ENCODE measurements at places on chromosomes 5 and 9. TPM values are rescaled to one million over a fixed set of nuclear protein-coding genes. Genes with fewer than 3 reads are reported as not detected.
A peak's percentile ranks its signal among the peaks of the same experiment; 100 is the strongest.

- H3K4me1 ChIP-seq = no peaks in the 10 kb centered on the region
- no peak for DNase-seq
- H3K27me3 ChIP-seq = no peaks in the 10 kb centered on the region
- no peaks in the 10 kb centered on the region for H3K36me3 ChIP-seq
- H3K27ac ChIP-seq = no peak overlapping the region
Observed at GRCh38 chr5:104184264-104184663, 621.7 kb upstream of the NUDT12 start.

DNA sequence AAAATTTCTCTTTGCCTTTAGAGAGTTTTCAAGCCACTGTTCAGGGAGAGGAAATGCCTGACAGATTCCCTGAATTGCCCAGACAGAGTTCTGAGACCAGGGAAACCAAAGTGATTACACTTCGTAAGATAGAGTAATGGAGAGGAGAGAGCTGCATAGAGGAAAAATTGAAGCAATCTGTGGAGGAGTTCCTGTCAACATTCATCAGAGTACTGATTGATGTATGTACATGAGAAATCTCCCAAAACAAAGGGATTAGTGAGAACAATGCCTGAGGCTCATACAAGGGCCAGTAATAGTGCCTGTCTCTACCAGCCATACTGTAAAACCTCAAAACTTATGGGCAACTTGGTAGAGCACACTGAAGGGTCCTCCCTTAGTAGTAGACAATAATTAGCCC is 79.0 kb upstream of the TRIM32 start:
- H3K36me3 ChIP-seq = no peaks in the 10 kb centered on the region
- no peak overlapping the region for H3K27ac ChIP-seq
- no peak for DNase-seq
- no peak overlapping the region for H3K4me3 ChIP-seq
- H3K27me3 ChIP-seq = no peaks in the 10 kb centered on the region

- DNase-seq = no peak
- no peak overlapping the region for H3K27ac ChIP-seq
- no peaks in the 10 kb centered on the region for H3K36me3 ChIP-seq
- no peak overlapping the region for H3K4me3 ChIP-seq
- H3K27me3 ChIP-seq = no peaks in the 10 kb centered on the region
Observed at GRCh38 chr5:117201001-117201400, 626.4 kb upstream of the SEMA6A start.

- no peaks in the 10 kb centered on the region for H3K36me3 ChIP-seq
- H3K4me1 ChIP-seq = peaks cover 4% of the 10 kb centered on the region
- DNase-seq = peak; percentile 81
- no peak overlapping the region for H3K27ac ChIP-seq
Observed at GRCh38 chr9:120928483-120929228, 2.1 kb upstream of the TRAF1 start.

DNA sequence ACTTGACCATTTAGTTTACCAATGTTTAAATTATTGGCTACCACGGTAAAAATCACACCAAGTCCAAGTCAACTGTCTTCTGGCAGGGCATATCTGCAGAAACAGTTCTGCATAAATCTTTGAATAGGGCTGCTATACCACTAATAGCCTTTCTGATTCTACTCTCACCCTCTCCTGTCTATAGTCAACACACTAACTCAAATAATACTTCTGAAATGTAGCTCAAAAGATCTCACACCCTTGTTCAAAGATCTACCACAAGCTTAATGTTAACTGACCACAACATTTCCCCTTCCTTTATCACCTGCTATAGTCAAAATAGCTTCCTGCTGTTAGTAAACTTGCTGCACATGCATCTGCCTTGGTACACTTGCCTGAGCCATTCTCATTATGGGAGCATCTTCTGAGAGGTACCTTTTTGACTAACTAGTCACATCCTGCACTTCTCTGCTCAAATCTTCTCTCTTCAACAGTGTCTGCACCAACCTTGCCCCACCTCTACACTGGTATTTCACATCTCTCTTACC is 319.4 kb downstream of the CDH10 start:
- H3K27me3 ChIP-seq = no peaks in the 10 kb centered on the region
- H3K27ac ChIP-seq = no peak overlapping the region
- no peak for DNase-seq
- no peak overlapping the region for H3K4me3 ChIP-seq
- H3K36me3 ChIP-seq = no peaks in the 10 kb centered on the region
- no peaks in the 10 kb centered on the region for H3K4me1 ChIP-seq

- H3K4me3 ChIP-seq = no peak overlapping the region
- H3K27me3 ChIP-seq = no peaks in the 10 kb centered on the region
- no peak overlapping the region for H3K27ac ChIP-seq
Observed at GRCh38 chr5:171462928-171463861, 43.7 kb downstream of the FGF18 start.

- no peak overlapping the region for H3K4me3 ChIP-seq
- no peaks in the 10 kb centered on the region for H3K27me3 ChIP-seq
- no peak overlapping the region for H3K27ac ChIP-seq
- peaks cover 9% of the 10 kb centered on the region for H3K4me1 ChIP-seq
- DNase-seq = no peak
Observed at GRCh38 chr5:169175733-169176132, 125.2 kb downstream of the SLIT3 start.

- H3K27me3 ChIP-seq = no peaks in the 10 kb centered on the region
- no peak overlapping the region for H3K4me3 ChIP-seq
- no peaks in the 10 kb centered on the region for H3K36me3 ChIP-seq
- DNase-seq = no peak
Observed at GRCh38 chr5:91123901-91124300, 259.2 kb downstream of the ARRDC3 start.

- H3K4me1 ChIP-seq = peaks cover 7% of the 10 kb centered on the region
- no peak for DNase-seq
- H3K27ac ChIP-seq = no peak overlapping the region
Observed at GRCh38 chr5:135025730-135026644, 8.0 kb downstream of the PITX1 start.

JAKMIP2 gene
- total RNA-seq = 8.2 TPM

GRCh38 chr5:73491155-73491554 is 7.1 kb upstream of the BTF3 start:
- no peaks in the 10 kb centered on the region for H3K36me3 ChIP-seq
- no peak for DNase-seq
- H3K27me3 ChIP-seq = no peaks in the 10 kb centered on the region
- H3K4me3 ChIP-seq = no peak overlapping the region

DNA sequence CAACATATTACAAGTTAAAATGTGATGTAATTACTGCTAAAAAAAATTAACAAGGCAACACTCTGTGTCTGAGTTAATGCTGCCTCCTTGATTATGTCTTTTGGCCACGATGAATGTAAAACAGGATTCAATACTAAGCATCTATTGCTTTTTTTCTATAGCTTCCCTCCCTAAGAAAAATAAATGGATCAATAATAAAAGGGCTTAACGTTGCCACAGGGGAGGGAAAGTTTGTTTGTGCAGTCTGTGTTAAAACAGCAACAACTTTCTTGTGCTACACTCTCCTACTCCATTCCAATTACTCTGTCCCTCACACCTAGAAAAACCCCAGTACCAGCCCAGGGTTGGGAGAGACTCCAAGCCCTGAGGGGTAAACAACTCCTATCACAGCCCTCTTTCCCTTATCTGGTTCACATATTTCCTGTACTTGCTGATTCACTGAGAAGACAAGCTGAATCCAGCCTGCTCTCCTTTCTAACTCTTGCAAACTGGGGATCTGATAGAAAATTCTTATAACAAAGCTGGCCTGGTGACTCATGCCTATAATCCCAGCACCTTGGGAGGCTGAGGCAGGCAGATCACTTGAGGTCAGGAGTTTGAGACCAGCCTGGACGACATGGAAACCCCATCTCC is 44.8 kb downstream of the PTPN3 start:
- no peaks in the 10 kb centered on the region for H3K27me3 ChIP-seq
- no peaks in the 10 kb centered on the region for H3K4me1 ChIP-seq

- no peaks in the 10 kb centered on the region for H3K27me3 ChIP-seq
- peaks cover 10% of the 10 kb centered on the region for H3K4me1 ChIP-seq
- no peaks in the 10 kb centered on the region for H3K36me3 ChIP-seq
- DNase-seq = no peak
Observed at GRCh38 chr9:131629226-131629500, 83.8 kb downstream of the PRRT1B start.

DNA sequence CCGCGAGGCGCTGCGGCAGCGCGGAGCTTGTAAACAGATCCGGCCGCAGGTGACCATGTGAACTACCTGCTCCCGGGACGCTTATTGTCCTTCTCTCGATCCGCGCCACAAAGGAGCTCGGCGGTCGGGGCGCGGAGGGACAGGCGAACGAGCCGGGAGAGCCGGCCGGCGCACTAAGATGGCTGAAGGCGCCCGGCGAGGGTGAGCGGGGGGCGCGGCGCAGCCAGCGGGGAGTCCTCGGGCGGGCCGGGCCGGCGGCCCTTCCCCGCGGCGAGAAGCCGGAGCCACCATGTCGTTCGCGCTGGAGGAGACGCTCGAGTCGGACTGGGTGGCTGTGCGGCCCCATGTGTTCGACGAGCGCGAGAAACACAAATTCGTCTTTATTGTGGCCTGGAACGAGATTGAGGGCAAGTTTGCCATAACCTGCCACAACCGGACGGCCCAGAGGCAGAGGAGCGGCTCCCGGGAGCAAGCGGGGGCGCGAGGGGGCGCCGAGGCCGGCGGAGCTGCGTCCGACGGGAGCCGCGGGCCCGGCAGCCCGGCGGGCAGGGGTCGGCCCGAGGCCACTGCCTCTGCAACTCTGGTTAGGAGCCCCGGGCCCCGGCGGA is 535 bp downstream of the JMY start:
- H3K27me3 ChIP-seq = peaks cover 15% of the 10 kb centered on the region
- H3K4me1 ChIP-seq = peaks cover 7% of the 10 kb centered on the region

SLC45A2 gene
- total RNA-seq = 0.06 TPM

PAXX gene
- total RNA-seq = 31.5 TPM

DNA sequence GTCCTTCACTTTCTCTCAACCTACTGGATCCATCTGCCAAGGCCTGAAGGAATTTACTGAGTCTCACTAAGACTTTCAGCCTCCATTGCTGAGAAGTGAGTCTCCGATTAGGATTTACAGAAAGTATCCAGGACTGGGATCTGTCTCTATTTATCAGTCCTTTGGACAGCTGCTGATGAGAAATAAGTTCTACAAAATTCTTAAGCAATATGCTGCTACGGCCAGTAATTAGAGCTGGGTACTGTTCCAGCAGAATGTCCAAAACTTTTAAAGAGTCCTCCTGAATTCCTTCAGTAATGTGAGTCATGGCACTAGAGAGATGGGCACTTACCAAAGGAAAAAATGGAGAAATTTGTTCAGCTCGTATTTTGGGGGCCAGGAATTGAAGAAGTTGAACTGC is 5.9 kb downstream of the TEX10 start:
- no peaks in the 10 kb centered on the region for H3K27me3 ChIP-seq
- peaks cover 17% of the 10 kb centered on the region for H3K36me3 ChIP-seq
- no peak overlapping the region for H3K4me3 ChIP-seq

AFAP1L1 gene
- 0.36 TPM for total RNA-seq

DNA sequence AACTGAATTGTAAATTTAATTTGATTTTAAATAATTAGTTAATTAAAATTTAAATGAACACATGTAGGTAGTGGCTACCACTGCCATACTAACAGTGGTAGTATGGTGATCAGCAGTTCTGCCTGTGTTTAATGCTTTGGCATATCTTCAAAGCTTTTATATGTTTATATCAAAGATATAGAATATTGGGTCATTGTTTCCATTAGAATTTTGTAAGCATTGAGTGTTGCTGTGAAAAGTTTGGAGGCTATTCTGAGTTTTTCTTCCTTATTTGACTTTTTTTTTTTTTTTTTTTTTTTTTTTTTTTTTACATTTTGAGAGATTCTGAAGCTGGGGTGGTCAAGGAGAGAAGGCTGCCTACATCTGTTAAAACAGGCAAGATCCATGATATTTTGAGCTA is 134.2 kb downstream of the SPATA31D1 start:
- no peak overlapping the region for H3K27ac ChIP-seq
- DNase-seq = no peak
- H3K4me3 ChIP-seq = no peak overlapping the region
- no peaks in the 10 kb centered on the region for H3K36me3 ChIP-seq
- H3K4me1 ChIP-seq = peaks cover 2% of the 10 kb centered on the region

GRIA1 gene
- total RNA-seq = 3.3 TPM

SLC36A2 gene
- not detected for total RNA-seq

RNF38 gene
- 49.8 TPM for total RNA-seq

- DNase-seq = no peak
- H3K36me3 ChIP-seq = no peaks in the 10 kb centered on the region
- no peak overlapping the region for H3K4me3 ChIP-seq
- no peaks in the 10 kb centered on the region for H3K4me1 ChIP-seq
Observed at GRCh38 chr9:29740518-29740917, 2167.2 kb upstream of the C9orf72 start.

NEUROG1 gene
- not detected for total RNA-seq

GRCh38 chr9:98831696-98832095 is 24.2 kb downstream of the GALNT12 start:
- no peak overlapping the region for H3K4me3 ChIP-seq
- H3K27me3 ChIP-seq = no peaks in the 10 kb centered on the region
- no peak overlapping the region for H3K27ac ChIP-seq
- H3K36me3 ChIP-seq = no peaks in the 10 kb centered on the region
- no peaks in the 10 kb centered on the region for H3K4me1 ChIP-seq

GRCh38 chr9:118954857-118955256 is 414.4 kb downstream of the BRINP1 start:
- H3K36me3 ChIP-seq = no peaks in the 10 kb centered on the region
- H3K4me3 ChIP-seq = no peak overlapping the region
- H3K4me1 ChIP-seq = no peaks in the 10 kb centered on the region
- H3K27ac ChIP-seq = no peak overlapping the region

DNA sequence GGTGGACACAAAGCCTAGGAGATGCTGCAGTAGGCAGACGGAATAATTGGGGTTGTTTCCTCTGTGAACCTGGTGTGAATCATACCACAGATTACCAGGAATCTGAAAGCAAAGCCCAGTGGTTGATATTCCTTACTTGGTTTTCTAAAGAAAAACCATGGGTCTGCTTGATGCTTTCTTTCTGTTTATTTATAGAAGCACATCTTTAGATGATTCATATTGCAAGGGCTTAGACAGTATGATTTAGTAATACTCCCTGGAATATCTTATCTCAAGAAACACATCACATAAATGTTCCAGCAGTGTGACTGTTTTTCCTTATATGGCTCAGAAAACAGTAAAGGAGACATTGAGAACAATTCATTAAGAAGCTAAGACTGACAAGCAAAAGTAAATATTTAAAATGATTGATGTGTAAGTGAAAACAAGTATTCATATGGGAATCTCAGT is 623.3 kb downstream of the RAB3C start:
- no peak for DNase-seq
- H3K4me3 ChIP-seq = no peak overlapping the region
- no peaks in the 10 kb centered on the region for H3K4me1 ChIP-seq
- H3K27me3 ChIP-seq = no peaks in the 10 kb centered on the region

GRCh38 chr9:37286530-37287175 is 135.8 kb upstream of the GRHPR start:
- H3K27me3 ChIP-seq = no peaks in the 10 kb centered on the region
- DNase-seq = no peak
- no peaks in the 10 kb centered on the region for H3K36me3 ChIP-seq
- H3K4me3 ChIP-seq = no peak overlapping the region
- H3K27ac ChIP-seq = no peak overlapping the region

Data from neural progenitor cell (in vitro differentiated cells).